ENCODE measurements at places on chromosomes 7 and 10. TPM values are rescaled to one million over a fixed set of nuclear protein-coding genes. Genes with fewer than 3 reads are reported as not detected.
A peak's percentile ranks its signal among the peaks of the same experiment; 100 is the strongest.

Gene NACAD
- not detected for total RNA-seq

Gene FXYD4
- total RNA-seq, result not detected

Gene CALML5
- not detected for total RNA-seq

Gene GNG11
- total RNA-seq, result 0.85 TPM

Gene HOXA2
- not detected for total RNA-seq

Gene NME8
- 0.51 TPM for total RNA-seq

Gene TBC1D12
- total RNA-seq, result 4.8 TPM

Gene ADAMTS14
- not detected for total RNA-seq

- no peaks in the 10 kb centered on the region for H3K4me1 ChIP-seq
- no peaks in the 10 kb centered on the region for H3K36me3 ChIP-seq
- no peaks in the 10 kb centered on the region for H3K27me3 ChIP-seq
These were observed 78.1 kb downstream of the CALN1 start for GRCh38 chr7:72334066-72334465.

DNA sequence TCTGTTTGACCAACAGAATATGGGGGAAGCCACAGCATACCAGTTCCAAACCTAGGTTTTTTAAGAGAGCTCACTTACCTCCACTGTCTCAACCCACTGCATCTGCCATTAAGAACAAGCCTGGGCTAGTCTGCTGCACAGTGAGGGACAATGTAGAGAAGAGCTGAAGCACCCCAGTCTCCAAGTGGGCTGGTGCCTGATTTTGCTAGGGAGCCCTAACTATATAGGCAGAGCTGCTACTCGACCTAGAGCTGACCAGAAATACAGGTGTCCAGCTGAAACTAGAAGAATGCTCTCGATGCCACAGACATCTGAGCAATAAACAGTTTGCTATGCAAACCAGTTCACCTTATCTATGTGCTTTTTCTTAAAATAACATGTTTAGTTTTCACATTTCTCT, 106.9 kb upstream of the BET1 start:
- no peaks in the 10 kb centered on the region for H3K27me3 ChIP-seq
- no peaks in the 10 kb centered on the region for H3K36me3 ChIP-seq
- H3K27ac ChIP-seq, result no peak overlapping the region
- H3K4me1 ChIP-seq, result no peaks in the 10 kb centered on the region

DNA sequence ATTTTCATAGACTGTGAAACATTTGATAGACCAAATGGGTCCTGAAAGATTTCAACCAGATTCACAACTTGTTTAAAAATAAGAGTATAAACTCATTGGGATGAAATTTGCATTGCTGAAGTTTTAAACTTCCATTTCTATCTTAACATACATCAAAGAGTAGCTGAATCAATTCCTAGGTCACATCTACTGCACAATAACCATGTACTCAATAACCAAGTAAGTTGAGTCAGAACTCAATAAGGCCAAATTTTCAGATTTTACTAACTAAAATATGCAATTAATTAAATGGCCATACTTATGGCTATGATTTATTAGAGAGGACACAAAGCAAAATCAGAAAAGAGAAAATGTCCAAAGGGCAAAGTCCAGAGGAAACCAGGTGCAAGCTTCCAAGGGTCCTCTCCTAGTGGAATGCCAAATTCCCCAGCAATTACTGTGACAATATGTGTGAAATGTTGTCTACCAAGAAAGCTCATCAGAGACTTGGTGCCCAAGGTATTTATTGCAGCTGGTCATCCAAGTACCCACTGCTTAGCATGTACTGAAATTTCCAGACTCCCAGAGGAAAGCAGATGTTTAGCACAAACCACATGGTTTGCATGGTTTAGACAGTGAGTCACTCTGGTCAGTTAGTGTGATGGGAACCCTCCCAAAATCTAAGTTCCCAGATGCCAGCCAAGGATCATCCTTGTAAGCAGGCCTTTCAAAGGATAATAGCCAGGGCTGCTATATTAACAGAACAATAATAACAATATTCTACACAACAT, 238.9 kb downstream of the IPMK start:
- H3K4me3 ChIP-seq, result no peak overlapping the region
- H3K4me1 ChIP-seq, result no peaks in the 10 kb centered on the region

DNA sequence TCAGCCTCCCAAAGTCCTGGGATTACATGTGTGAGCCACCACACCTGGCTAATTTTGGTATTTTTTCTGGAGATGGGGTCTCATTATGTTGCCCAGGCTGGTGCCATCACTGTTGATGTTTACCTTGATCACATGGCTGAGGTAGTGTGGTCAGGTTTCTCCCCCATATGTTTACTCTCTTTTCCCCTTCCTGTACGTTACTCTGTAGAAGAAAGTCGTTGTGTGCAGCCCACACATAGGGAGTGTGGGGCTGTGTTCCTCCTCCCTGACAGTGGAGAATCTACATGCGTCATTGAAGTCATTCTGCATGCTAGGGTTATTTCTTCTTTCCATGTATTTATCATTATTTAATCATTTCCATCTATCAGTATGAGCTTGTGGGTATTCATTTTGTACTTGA, 16.3 kb upstream of the ORAI2 start:
- no peaks in the 10 kb centered on the region for H3K27me3 ChIP-seq
- no peak overlapping the region for H3K4me3 ChIP-seq
- no peak overlapping the region for H3K27ac ChIP-seq
- peaks cover 38% of the 10 kb centered on the region for H3K4me1 ChIP-seq
- DNase-seq, result no peak
- peaks cover 18% of the 10 kb centered on the region for H3K36me3 ChIP-seq

DNA sequence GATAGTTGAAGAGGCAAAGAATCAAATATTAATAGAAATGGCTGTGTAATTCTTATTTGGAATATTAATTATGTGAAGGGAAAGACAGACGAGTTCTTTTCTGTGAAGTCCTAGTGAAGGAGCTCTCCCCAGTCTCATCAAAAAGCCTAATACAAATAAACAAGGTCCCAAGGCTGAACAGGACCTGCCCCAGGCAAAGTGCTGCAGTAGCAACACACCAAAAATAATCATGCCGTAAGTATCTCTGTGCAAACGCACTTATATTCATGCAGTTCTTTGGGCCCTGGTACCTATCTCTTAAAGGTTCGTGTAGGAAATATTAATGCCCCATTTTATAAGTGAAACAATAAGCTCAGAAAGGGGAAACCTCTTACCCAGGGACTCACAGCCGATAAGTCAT, 12.2 kb upstream of the CHST15 start:
- H3K4me3 ChIP-seq, result 0 out of 2 replicates have a peak overlapping the region, but pooled peaks have one; percentile 34
- DNase-seq, result no peak
- H3K36me3 ChIP-seq, result no peaks in the 10 kb centered on the region
- H3K27ac ChIP-seq, result no peak overlapping the region
- peaks cover 5% of the 10 kb centered on the region for H3K27me3 ChIP-seq

DNA sequence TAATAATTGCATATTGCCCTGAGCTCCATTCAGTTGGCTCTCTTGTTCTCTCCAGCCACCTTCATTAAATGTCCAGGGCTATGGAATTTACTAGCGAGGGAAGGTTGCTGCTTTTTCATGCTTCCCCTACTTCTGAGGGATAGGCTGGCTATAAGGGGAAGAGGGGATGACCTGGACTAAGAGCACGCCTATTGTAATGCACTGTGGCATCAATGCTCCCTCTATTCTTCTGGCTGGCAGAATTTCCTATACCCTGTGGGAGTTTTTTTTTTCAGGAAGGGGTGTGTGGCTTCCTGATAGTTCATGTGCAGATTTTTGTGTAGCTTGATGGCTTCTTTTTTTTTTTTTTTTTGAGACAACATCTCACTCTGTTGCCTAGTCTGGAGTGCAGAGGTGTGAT, 155.8 kb downstream of the SND1 start:
- DNase-seq, result no peak
- no peaks in the 10 kb centered on the region for H3K27me3 ChIP-seq
- H3K4me1 ChIP-seq, result no peaks in the 10 kb centered on the region
- H3K4me3 ChIP-seq, result no peak overlapping the region
- H3K27ac ChIP-seq, result no peak overlapping the region

- H3K4me1 ChIP-seq, result no peaks in the 10 kb centered on the region
- H3K27ac ChIP-seq, result no peak overlapping the region
- no peak for DNase-seq
- no peaks in the 10 kb centered on the region for H3K36me3 ChIP-seq
- no peak overlapping the region for H3K4me3 ChIP-seq
These were observed 85.9 kb upstream of the GRB10 start for GRCh38 chr7:50868426-50869100.

DNA sequence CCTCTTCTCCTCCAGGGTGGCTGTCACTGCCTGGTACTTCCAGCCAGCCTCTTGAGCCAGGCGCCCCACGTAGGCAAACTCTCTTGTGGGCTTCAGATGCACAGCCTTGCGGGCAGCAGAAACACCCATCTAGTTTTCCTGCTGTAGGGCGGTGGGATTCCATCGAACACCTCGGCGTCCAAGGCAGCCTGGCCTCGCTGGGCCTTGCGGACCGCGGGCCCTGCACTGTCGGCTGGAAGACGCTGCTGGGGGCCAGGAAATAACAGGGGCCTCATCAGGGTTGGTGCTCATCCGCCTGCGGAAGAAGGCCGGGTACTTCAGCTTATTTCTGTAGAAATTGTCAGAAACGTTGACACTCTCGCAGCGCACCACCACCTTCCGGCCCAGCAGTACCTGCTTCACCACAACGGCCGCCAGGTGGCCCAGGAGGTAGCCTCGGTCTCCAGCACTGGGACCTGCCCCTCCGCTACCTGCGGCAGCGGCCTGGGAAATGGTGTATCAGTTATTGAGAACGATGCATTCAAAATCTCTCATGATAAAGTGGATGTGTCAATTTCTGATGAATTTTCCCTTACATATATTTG, 61.1 kb downstream of the WDFY4 start:
- peaks cover 29% of the 10 kb centered on the region for H3K36me3 ChIP-seq
- no peak overlapping the region for H3K27ac ChIP-seq
- DNase-seq, result no peak
- H3K27me3 ChIP-seq, result no peaks in the 10 kb centered on the region

- no peak overlapping the region for H3K27ac ChIP-seq
- no peak overlapping the region for H3K4me3 ChIP-seq
- no peaks in the 10 kb centered on the region for H3K27me3 ChIP-seq
- H3K36me3 ChIP-seq, result no peaks in the 10 kb centered on the region
These were observed 246.7 kb upstream of the CTBP2 start for GRCh38 chr10:125407000-125407502.

- no peak for DNase-seq
- no peak overlapping the region for H3K27ac ChIP-seq
- H3K27me3 ChIP-seq, result no peaks in the 10 kb centered on the region
- no peaks in the 10 kb centered on the region for H3K36me3 ChIP-seq
- no peaks in the 10 kb centered on the region for H3K4me1 ChIP-seq
These were observed 109.8 kb downstream of the PTPRN2 start for GRCh38 chr7:158477866-158478265.

- DNase-seq, result no peak
- no peaks in the 10 kb centered on the region for H3K36me3 ChIP-seq
- H3K4me1 ChIP-seq, result peaks cover 10% of the 10 kb centered on the region
These were observed 621 bp upstream of the FAM133B start for GRCh38 chr7:92590711-92591310.

Data from GM12878 (cell line).